Stimulated activated CD8-positive, alpha-beta memory T cell treated with anti-CD3 and anti-CD28 coated beads, Interleukin-15, amount 100 ng/mL, for 48 hours (primary cell): ENCODE measurements at places on chromosomes 13 and 19.

- DNase-seq = no peak
These were observed 159.9 kb downstream of the SUCLA2 start for GRCh38 chr13:47841151-47841550.

- DNase-seq = no peak
These were observed 237.6 kb upstream of the IRS2 start for GRCh38 chr13:110023729-110024644.

DNA sequence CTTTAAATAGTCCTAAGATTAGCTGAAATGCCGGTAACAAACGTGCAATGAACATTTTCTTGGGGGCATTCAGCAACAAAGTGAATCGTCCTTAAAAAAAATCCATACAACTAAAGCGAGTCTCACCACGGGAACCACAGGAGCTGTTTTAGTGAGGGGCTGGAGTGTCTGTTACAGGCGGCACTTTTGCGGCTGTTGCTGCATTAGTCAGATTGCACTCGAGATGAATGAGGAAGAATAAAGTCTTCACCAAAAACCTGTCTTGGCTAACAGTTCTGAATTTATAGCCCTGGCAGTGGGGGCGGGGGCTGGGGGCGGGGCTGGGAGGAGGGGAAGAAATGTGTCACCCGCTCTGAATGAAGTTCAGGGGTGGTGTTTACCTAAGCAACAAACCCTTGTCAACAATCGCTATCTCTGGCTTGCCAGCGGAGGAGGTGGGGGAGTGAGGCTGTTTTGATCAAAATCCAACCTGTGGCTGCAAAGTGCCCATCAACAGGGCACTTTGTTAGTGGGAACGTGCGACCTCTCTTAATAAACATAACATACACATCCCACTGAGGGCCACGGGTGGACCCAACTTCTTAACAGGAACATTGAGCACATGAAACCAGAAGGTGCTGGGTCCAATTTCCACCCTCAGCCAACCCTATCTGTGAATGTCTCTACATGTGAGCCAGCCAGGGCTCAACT is 44.5 kb downstream of the RFX2 start:
- peak; percentile 48 for DNase-seq

GRCh38 chr13:70098669-70099068 is 9.0 kb upstream of the ATXN8OS start:
- no peak for DNase-seq
